ENCODE measurements at places on chromosomes 2 and 18.

- DNase-seq = no peak
Observed at GRCh38 chr2:215324811-215325210, 13.0 kb downstream of the ATIC start.

GRCh38 chr2:54456612-54457322 lies 640 bp downstream of the SPTBN1 start:
- DNase-seq = peak; percentile 70

GRCh38 chr2:25587361-25587760 lies 86.0 kb downstream of the DTNB start:
- no peak for DNase-seq

- DNase-seq = peak; percentile 12
Observed at GRCh38 chr2:239165206-239165831, 235.5 kb downstream of the HDAC4 start.

DNA sequence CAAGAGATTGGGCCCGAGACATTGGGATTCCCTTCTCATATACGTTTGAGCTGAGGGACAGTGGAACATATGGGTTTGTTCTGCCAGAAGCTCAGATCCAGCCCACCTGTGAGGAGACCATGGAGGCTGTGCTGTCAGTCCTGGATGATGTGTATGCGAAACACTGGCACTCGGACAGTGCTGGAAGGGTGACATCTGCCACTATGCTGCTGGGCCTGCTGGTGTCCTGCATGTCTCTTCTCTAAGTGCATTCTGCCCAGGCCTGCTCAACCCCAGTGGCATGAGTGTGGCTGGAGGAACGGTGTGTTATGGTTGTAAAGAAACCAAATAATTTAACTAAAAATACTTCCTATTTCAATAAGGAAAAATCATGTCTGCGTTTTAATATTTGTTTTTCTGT lies 29.9 kb downstream of the CPO start:
- DNase-seq = no peak

DNA sequence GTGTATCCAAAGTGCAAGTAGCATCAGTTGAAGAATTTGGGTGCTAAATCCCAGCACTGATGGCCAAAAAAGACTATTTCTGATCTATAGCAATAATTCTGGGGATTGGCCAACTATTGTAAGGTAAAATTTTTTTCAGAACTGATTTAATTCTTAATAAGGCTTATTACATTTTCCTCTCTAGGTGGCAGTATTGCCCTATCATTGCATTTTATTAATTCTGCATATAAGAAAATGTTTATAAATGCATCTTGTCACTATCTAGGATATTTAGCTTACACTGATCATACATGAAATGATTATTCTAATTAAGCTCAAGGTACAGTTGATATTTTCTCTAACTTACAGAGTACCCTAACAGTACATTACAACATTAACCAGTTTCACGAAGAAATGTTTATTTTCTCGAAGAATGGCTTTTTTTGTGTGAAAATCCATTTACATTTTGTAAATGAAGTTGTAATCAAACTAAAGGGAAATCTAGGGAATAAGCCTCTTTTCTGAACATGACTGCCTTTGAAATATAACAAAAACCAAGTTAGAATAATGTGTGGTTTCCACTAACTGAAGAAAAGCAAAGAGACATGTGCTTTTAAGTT lies 11.0 kb downstream of the TTN start:
- DNase-seq = no peak

DNA sequence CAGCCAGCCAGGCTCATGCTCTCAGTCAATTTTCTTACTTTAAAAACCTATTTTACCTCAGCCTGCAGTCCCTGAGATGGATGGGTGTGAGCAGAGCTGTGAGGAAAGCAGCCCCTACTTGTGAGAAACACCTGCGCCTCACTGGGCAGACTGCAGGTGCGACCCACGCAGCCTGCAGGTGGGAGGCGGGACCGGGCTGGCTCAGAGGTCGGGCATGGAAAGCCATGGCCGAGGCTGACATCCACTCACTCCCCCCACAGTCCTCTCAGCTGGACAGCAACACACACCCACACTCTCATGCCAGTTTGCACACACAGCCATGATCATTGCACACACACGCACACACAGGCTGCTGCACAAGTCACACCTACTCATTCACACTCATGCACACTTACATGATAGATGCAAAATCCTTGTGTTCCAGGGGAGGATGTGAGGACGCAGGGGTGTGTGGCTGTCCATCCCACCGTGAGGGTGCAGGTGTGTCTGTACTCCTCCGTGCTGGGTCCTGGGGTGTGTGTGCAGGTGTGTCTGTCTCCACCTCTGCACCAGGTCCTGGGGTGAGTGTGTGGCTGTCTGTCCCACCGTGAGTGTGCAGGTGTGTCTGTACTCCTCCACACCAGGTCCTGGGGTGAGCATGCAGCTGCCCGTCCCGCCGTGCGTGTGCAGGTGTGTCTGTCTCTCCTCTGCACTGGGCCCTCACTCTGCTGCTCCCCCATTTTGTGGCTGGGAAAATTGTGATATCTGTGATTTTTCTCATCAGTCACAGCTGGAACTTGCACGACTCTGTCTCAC lies 166.5 kb downstream of the RTP5 start:
- no peak for DNase-seq

DNA sequence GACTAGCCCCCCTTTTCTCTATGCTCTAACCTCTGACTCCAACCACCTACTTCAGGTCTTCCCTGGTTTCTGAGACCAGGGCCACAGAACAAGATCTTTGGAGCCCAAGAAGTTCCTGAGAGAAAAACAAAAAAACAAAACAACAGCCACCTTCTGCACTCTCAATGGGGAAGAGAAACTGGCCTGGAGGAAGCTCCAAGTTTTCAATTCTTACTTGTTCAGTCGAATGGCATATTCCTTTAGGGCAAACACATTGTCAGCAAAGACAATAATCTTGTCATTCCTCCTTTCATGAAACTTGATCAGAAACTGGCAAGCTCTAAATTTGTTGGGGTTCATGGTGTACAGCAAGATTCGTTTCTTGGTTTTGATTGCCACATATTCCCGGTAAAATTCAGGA lies 15.0 kb downstream of the ERCC3 start:
- DNase-seq = no peak

- DNase-seq = no peak
Observed at GRCh38 chr2:3200420-3200939, 177.1 kb downstream of the EIPR1 start.

GRCh38 chr2:152541712-152542111 lies 175.5 kb downstream of the PRPF40A start:
- no peak for DNase-seq

DNA sequence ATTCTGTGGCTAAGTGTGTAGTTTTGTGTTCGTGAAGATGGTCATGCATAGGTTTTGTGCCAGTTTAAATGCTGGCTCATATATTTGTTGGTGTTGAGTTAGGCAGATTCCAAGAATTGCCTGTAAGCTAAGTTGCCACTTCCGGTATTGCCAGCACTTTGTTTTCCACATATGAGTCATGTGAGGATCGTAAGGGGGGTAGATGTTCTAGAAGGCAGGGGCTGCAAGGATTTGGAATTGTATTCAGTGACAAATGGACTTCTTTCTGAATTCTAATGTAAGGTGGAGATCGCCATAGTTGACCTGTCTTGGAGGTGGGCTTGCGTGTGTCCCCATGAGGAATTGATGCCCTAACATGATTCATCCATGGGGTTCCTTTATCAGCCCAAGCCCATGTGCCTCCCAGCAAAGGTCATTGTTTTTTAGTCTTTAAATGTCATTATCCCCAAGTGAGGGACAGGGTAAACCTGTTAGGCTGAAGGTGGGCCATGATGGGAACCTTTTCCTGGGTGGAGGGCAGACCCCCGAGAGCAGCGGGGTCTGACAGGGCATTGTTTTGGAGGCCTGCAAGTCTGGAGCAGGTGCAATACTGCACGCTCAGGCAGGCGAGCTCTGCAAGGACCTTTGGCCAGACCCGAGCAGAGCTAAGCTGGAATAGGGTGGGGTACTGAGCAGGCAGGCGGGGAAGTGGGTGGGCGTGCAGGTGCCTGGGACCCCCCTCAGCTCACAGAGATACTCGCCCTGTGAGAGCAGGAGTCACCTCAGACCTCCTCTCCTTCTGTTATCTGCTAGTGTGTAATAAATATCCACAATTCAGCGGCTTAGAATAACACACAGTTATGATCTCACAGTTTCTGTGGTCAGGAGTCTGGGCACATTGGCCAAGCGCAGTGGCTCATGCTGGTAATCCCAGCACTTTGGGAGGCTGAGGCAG lies 77.4 kb downstream of the LRRFIP1 start:
- DNase-seq = no peak

DNA sequence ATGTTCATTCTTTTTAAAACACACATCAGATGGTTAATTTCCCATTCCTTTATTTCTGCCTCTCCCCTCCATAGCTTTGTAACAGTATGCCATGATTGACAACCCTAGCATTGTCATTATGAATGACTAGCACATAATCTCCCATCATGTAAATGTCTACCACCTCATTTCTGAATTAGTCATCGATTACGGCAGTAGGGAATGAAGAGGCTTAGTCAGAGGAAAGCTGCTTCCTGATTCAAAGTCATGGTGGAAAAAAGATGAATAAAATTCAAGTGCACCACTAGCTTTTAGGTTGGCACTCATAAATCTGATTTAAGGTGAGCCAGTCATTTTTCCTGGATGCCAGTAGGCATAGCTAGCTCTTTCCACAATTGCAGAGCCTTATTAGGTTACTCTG lies 19.1 kb upstream of the ACMSD start:
- DNase-seq = no peak

- DNase-seq = no peak
Observed at GRCh38 chr18:49152885-49153284, 202.1 kb upstream of the SMAD7 start.

DNA sequence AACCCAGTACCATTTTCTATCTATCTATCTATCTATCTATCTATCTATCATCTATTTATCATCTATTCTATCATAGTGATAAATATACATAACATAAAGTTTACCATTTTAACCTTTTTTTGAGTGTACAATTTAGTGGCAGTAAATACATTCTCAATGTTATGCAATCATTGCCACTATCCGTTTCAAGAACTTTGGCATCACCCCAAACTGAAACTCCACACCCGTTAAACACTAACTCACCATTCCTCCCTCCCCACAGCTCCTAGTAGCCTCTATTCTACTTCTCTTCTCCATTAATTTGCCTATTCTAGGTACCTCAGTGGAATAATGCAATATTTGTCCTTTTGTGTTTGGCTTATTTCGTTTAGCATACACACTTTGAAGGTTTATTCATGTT lies 82.5 kb upstream of the KCNE4 start:
- DNase-seq = no peak

GRCh38 chr2:169139145-169139544 lies 69.8 kb downstream of the DHRS9 start:
- no peak for DNase-seq

DNA sequence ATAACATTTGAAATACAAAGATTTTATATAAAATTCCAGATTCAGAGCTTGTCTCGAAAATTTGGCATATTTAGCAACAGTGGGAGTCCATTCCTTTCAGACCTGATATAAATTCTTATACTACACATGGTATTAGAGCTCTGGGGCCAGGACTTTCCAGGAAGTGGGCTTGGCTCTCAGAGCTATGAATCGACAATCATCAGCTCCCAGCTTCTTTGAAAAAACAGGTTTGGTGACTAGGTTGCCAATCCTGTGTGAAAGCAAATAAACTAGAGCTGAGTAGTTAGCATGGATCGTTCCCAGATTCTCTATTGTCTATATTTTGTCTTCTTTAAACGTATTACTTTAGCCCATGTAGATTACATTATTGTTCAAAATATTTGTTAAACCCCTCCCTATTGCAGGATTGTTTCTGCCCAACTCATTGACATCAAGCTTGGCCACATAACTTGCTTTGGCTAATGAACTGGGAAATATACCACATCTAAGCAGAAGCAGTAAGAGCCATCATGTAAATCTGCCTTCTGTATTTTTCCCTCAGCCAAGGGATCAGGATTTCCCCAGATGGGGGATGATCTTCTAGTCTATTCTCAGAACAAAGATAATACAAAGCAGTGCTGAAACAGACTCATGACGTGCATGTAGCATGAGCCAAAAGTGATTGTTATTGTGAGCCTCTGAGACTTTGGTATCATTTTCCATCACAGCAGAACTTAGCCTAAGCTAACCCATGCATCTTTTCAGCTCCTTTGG lies 105.4 kb downstream of the KCNH7 start:
- no peak for DNase-seq

DNA sequence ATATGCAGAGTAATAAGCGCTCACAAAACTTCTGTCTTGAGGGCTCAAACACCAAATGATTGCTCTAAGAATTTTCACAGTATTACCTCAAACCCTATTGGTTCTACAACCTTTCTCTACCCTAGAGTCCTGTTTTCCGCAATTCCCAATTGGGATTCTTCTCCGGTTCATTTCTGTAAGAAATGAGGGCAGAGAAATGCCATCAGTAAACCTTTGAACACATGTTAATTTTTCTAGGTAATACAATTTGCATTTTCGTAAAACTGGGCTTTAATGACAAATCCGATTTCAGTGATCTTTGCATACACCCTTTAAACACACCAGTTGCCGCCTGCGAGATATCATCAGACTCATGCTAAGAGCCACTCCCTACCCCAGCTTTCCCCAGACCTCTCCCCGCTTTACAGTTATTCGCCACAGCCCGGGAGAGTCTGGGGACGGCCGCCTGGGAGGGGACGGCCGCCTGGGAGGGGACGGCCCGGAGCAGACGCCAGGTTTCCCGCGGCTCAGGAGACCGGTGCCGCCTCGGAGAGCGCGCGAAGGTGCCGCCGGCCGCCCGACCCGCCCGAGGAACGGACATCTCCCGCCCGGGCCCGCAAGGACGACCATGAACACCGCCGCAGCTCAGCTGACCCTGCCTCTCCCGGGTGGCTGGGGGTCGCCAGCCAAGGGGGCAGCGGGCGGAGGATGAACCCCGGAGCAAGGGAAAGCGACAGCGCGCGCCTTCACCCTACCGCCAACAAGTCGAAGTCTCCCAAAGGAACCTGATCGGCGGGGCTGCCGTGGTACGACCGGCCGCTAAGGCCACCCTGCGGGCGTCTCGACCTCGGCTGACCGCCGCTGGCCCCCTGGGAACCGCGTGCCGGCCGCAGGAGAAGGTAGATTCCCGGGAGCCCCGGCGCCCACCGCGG lies 463 bp downstream of the SMC6 start:
- peak; percentile 23 for DNase-seq

GRCh38 chr2:181924336-181924735 lies 32.8 kb downstream of the ITPRID2 start:
- no peak for DNase-seq

DNA sequence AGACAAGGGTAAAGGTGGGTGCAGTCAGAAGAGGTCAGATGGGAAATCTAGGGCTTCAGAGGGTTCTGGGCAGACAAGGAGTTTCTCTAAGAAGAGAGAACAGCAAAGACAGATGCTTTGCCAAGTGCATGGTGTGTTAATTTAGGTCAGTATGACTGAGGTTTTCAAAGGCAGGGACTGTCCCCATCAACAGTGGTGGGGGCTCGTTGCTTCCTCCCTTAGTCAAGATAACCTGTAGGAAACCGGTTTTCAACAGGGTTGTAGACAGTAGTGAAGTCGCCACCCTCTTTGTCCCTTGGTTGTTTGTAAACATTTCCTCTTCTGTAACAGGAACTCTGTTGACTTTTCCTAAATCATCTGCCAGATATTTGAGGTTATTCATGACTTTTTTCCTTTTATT lies 11.6 kb downstream of the RAB12 start:
- no peak for DNase-seq
